ENCODE measurements at places on chromosomes 3 and 15. TPM values are rescaled to one million over a fixed set of nuclear protein-coding genes. Genes with fewer than 3 reads are reported as not detected.

Gene ACSBG1
- total RNA-seq: not detected

Gene STX19
- not detected for total RNA-seq

Gene TIPARP
- 37.1 TPM for total RNA-seq

Gene ADGRG7
- total RNA-seq: not detected

DNA sequence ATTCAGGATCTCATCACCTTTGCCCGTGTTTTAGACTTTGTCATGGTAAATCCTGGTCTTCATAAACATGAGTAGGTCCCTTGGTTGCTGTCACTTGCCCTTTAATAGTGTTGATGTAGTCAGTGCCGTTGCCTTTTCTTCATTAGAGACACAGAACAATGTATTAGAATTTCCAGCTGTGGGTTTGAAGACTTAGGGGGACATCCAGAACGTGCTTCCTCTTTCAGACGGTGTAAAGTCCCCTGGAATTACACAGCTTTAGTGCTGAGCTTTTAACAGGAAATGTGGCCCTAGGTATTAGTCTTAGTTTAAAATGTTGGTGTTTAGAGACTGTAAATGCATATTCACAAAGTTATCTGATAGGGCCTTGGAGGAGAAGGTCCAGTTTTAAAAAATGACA is 8.8 kb upstream of the LRCH3 start:
- H3K36me3 ChIP-seq: peaks cover 15% of the 10 kb centered on the region
- no peak overlapping the region for H3K27ac ChIP-seq
- no peak overlapping the region for H3K4me3 ChIP-seq
- no peak for DNase-seq
- no peaks in the 10 kb centered on the region for H3K27me3 ChIP-seq

DNA sequence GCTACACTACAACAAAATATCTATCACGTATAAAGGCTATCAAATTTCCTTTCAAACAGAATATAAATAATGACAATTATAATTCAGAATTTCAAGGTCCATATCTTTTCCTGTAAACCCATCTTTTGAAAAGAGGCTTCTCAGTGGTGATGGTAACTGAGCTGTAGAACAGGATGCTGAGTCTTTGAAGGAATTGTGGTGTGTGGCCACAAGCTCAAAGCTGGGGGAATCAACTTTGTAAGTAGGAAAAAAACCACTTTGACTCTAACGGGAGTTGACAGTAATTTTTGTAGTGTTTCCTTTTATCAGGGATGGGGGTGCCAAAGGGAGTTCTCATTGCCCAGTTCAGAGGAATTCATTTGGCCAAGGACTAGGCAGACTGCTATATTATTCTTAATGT is 13.3 kb upstream of the ZCWPW2 start:
- H3K27me3 ChIP-seq: no peaks in the 10 kb centered on the region
- H3K4me1 ChIP-seq: peaks cover 9% of the 10 kb centered on the region
- no peak overlapping the region for H3K27ac ChIP-seq
- peaks cover 4% of the 10 kb centered on the region for H3K36me3 ChIP-seq
- no peak for DNase-seq

GRCh38 chr3:5002174-5002870 is 23.1 kb downstream of the BHLHE40 start:
- no peaks in the 10 kb centered on the region for H3K4me1 ChIP-seq
- no peaks in the 10 kb centered on the region for H3K36me3 ChIP-seq
- no peak overlapping the region for H3K27ac ChIP-seq
- no peaks in the 10 kb centered on the region for H3K27me3 ChIP-seq
- no peak for DNase-seq

- H3K27me3 ChIP-seq: no peaks in the 10 kb centered on the region
- no peaks in the 10 kb centered on the region for H3K4me1 ChIP-seq
- peak; percentile 2 for DNase-seq
- H3K36me3 ChIP-seq: no peaks in the 10 kb centered on the region
- no peak overlapping the region for H3K27ac ChIP-seq
Observed at GRCh38 chr3:63450023-63450422, 171.9 kb downstream of the SYNPR start.

DNA sequence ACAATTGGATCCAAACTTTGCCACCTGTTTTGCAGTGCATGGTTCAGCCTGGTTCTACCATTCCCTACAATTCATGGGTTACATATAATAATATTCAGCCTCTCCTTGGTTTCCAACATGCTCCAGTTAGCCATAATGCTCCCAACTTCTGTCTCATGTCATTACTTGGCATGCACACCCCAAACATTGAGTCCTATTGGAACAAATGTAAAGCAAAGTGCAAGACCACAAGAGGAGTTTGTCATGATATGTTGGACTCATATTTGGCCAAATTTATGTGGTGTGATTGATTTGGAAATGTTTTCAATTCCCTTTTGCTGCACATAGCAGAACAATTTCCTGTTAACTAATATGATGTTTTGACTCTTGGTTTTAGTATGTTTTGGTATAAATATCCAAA is 50.2 kb downstream of the KCNAB1 start:
- H3K27me3 ChIP-seq: no peaks in the 10 kb centered on the region
- no peak for DNase-seq
- H3K4me1 ChIP-seq: peaks cover 14% of the 10 kb centered on the region
- no peak overlapping the region for H3K4me3 ChIP-seq
- H3K27ac ChIP-seq: no peak overlapping the region

- H3K27me3 ChIP-seq: no peaks in the 10 kb centered on the region
- no peaks in the 10 kb centered on the region for H3K4me1 ChIP-seq
- no peak overlapping the region for H3K4me3 ChIP-seq
- DNase-seq: no peak
Observed at GRCh38 chr15:66986951-66987350, 78.5 kb upstream of the SMAD3 start.

GRCh38 chr3:142912402-142913172 is 23.7 kb upstream of the PCOLCE2 start:
- H3K4me1 ChIP-seq: no peaks in the 10 kb centered on the region
- no peaks in the 10 kb centered on the region for H3K27me3 ChIP-seq
- H3K4me3 ChIP-seq: no peak overlapping the region
- H3K36me3 ChIP-seq: no peaks in the 10 kb centered on the region
- DNase-seq: no peak

DNA sequence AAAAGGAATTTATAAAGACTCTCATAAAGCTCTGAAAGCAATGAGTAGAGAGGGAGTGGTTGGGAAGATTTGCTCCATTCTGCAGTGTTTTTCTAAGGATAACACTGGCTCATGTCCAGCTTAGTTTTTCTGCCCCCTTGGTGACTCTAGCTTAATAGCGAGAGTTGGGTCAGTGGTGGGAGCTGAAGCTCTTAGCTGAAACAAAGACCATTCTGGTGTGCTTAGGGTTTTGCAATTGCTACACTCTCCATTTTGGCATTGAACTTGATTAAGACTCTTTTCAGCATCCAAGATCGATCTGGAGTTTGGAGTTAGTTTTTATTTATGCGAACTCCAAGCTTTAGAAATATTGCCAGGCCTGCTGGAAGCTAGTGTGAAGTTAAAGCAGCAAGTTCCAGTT is 98.0 kb downstream of the ATG7 start:
- DNase-seq: no peak
- no peak overlapping the region for H3K4me3 ChIP-seq
- peaks cover 20% of the 10 kb centered on the region for H3K4me1 ChIP-seq
- no peaks in the 10 kb centered on the region for H3K36me3 ChIP-seq
- H3K27ac ChIP-seq: no peak overlapping the region

DNA sequence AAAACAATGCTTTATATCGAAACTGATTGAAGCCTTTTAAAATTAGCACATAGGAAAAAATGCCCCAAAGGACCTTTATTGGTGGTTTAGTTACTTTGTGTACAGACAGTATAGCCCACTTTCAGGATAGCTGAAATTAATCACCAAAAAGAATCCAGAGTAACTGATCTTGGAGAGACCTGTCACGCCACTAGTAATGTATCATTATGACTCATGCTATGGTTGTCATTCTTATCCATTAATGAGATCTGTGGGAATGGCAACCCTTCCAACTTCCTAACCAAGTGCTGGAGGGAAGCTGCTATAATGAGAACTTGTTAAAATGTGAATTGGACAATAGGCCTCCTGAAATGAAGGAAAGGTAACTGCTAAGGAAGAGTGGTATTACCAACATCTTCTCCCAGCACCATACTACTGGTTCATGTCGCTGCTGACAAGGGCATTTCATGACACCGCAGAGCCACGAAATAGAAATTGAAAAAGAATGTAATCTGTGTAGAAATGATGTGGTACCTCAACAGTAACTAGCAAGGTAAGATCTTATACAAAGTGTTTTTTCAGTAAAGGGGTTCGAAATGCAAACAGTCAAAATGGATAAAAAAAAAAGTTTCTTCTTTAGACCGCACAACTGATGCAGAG is 7.1 kb upstream of the EMC4 start:
- no peaks in the 10 kb centered on the region for H3K36me3 ChIP-seq
- H3K27ac ChIP-seq: no peak overlapping the region
- DNase-seq: no peak
- H3K27me3 ChIP-seq: no peaks in the 10 kb centered on the region
- no peaks in the 10 kb centered on the region for H3K4me1 ChIP-seq
- H3K4me3 ChIP-seq: no peak overlapping the region

DNA sequence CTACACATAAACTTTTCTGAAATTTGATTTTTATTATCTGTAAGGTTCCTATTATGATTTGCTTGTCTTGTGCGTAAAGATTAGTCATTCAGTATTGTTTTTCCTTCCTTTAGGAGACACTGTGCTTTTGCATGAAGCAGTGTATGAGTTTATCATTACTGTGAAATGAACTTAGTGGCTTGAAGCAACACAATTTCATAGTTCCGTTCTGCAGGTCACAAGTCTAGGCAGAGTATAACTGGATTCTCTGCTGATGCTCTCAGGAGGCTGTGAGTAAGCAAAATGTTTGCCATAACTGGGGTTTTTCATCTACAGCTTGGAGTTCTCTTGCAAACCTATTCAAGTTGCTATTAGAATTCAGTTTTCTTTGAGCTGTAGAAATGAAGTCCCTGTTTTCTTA is 1136.1 kb downstream of the OTOL1 start:
- no peaks in the 10 kb centered on the region for H3K4me1 ChIP-seq
- H3K36me3 ChIP-seq: no peaks in the 10 kb centered on the region
- no peak for DNase-seq
- H3K27ac ChIP-seq: no peak overlapping the region

DNA sequence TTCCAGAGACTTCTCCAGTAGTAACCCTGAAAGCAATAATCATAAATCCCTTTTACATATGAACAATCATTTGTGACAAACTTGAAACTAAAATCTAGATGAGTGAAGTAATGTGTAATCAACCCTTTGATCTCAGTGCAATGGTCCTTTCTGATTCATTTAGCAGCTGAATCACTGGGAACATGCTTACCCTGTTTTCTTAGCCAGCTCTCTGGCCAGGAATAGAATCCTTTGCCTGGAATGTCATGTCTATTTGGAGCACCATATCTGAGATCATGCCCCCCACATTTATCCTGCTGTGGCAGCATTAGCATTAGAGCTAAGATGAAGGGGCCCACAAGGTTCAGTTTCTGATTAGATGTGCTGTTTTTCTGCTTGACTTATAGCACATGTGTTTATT is 309.8 kb downstream of the OXSM start:
- H3K27ac ChIP-seq: no peak overlapping the region
- no peaks in the 10 kb centered on the region for H3K4me1 ChIP-seq
- no peaks in the 10 kb centered on the region for H3K27me3 ChIP-seq
- no peak overlapping the region for H3K4me3 ChIP-seq
- H3K36me3 ChIP-seq: no peaks in the 10 kb centered on the region

- H3K36me3 ChIP-seq: no peaks in the 10 kb centered on the region
- no peaks in the 10 kb centered on the region for H3K27me3 ChIP-seq
- H3K4me1 ChIP-seq: no peaks in the 10 kb centered on the region
Observed at GRCh38 chr3:101633186-101633585, 43.7 kb downstream of the ZBTB11 start.

DNA sequence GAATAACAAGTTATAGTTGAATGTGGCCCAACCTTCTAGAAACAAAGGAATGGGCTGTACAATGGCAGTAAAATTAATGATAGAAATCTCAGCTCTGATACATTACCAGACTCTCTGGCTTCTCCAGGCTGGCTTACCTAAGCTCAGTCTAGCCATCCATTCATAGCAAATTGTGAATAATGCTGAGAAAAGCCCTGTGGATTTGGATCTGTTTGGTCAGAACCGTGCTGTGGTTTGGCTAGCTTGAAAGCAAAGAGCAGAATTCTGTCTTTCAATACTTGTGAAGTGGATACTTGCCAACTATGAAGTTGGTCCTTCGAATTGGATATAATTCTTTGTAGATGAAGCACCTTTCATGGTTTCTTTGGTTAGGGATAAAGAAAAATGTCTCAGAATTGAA is 199.1 kb downstream of the EPHA3 start:
- DNase-seq: no peak
- no peaks in the 10 kb centered on the region for H3K36me3 ChIP-seq
- no peak overlapping the region for H3K4me3 ChIP-seq
- no peak overlapping the region for H3K27ac ChIP-seq
- H3K27me3 ChIP-seq: no peaks in the 10 kb centered on the region
- H3K4me1 ChIP-seq: no peaks in the 10 kb centered on the region

DNA sequence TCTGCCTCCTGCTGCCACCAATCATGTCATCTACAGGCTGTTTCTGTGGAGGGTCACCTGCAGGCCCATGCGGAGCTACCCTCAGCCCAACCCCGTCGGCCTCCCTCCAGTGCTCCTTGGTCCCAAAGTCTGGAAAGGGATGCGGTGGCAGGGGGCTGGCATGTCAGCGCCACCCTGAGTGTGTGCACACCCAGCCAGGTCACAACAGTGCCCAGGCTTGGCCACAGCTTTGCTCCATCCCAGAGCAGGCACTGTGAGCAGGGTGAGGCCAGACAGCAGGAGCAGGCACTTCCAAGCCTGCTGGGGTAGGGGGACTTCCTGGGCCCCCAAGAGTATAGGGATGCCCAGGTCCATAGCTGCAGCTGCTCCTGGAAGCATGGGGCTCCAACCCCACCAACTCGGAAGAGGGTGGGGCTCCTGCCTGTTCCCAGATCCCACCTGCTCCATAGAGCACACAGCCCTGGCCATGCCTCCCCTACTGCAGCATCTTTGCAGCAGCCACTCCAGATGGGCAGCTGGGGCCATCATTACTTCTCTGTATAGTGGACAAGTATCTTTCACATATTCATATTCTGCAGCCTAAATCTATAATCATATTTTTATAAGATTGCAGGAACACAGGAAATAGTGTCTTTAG is 109.3 kb downstream of the CBLB start:
- no peaks in the 10 kb centered on the region for H3K27me3 ChIP-seq
- no peaks in the 10 kb centered on the region for H3K4me1 ChIP-seq
- no peak for DNase-seq
- no peak overlapping the region for H3K4me3 ChIP-seq

DNA sequence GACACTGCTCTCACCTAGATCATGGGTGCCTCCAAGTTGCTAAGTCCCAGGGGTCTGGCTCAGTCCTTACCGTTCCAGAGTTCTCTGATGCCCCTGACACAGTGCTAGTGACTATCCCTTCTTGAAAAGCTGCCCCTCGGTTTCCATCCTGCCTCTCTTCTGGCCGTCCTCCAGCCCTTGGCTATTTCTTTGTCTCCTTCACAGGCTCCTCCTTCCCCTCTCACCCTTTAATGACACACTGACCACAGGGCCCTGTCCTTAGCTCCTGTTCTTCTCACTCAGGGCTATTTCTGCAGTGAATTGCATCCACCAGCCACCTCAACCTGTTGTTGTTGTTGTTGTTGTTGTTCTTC is 31.1 kb downstream of the SLC28A1 start:
- no peaks in the 10 kb centered on the region for H3K27me3 ChIP-seq
- no peaks in the 10 kb centered on the region for H3K36me3 ChIP-seq
- H3K4me3 ChIP-seq: no peak overlapping the region
- peaks cover 6% of the 10 kb centered on the region for H3K4me1 ChIP-seq
- H3K27ac ChIP-seq: no peak overlapping the region
- DNase-seq: no peak
